ENCODE measurements at places on chromosomes 1 and 21.

- no peak for DNase-seq
Measured at GRCh38 chr1:231616667-231617066, 9.9 kb upstream of the DISC1 start.

GRCh38 chr1:229585338-229585737 is 26.8 kb upstream of the ABCB10 start:
- DNase-seq: no peak

DNA sequence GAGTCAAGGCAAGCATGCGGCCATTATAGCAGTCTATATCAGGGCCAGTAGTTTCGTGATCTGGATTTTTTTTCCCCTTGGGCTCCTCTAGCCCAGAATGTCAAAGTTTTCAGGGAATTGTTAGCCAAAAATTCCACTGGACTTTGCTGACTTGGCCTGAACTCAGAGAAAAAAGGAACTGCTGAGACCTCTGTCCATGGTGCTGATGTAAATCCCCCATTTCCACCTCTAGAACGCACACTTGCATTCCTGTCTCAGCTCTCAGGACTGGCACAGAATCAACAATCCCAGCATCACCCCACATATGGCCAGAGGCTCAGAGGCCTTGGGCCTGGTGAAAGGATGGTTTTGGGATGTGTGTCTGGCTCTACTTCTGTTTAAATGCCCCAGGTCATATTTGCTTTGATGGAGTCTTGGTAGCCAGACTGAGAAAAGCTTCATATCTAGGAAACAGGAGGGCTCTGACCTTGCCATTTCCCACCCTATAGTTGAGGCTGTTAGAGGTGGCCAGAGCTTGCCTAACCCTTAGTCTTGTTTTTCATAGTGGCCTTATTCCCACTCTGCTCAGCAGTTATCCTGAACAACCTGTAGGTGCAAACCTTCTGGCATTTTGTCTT is 16.9 kb upstream of the EFCAB14 start:
- no peak for DNase-seq

- DNase-seq: no peak
Measured at GRCh38 chr1:12056331-12056841, 6.7 kb upstream of the TNFRSF8 start.
